ENCODE measurements at places on chromosomes 5 and 9. TPM values are rescaled to one million over a fixed set of nuclear protein-coding genes. Genes with fewer than 3 reads are reported as not detected.

Gene SCGB3A1
- not detected for total RNA-seq

Gene FOXD4
- 0.26 TPM for total RNA-seq

- DNase-seq = no peak
Observed at GRCh38 chr5:170630711-170631141, 126.9 kb downstream of the KCNIP1 start.

DNA sequence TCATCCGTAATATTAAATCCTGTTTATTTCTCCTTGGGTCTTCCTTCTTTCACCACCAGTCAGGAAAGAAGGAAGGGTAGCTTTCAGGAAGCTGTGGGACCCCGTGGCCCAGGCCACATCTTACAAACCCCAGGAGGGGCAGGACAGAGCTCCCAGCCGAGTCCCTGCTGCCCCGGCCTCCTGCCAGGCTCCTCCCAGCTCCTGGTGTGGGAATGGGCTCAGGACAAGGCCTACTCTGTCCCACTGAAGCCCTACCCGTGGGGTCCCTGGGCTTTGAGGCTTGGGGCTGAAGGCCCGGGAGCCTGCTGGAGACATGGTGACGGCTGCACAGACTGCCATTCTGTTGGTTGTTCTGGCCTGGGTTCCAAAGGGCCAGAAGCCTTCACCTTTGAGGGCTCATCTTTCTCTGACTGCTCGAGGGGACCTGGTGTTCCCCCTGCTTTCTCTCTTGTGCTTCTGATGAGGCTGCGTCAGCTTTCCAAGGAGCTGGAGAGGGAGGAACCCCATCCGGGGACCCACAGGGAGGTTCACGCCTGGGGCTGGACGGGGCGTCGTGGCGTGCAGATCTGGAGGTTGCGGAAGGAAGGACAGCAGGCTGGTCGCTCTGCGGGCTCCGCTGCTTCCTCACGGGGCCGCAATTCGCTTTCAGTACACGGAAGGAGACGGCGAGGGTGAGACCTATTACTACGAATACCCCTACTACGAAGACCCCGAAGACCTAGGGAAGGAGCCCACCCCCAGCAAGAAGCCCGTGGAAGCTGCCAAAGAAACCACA is 86.6 kb downstream of the COL5A1 start:
- no peak for DNase-seq

- no peak for DNase-seq
Observed at GRCh38 chr9:121344184-121344583, 25.9 kb downstream of the STOM start.

- no peak for DNase-seq
Observed at GRCh38 chr5:133782736-133783135, 170.4 kb upstream of the FSTL4 start.

GRCh38 chr9:137240318-137240840 is 708 bp upstream of the TUBB4B start:
- DNase-seq = no peak
